ENCODE measurements at places on chromosomes 2 and 18. TPM values are rescaled to one million over a fixed set of nuclear protein-coding genes. Genes with fewer than 3 reads are reported as not detected.

DNA sequence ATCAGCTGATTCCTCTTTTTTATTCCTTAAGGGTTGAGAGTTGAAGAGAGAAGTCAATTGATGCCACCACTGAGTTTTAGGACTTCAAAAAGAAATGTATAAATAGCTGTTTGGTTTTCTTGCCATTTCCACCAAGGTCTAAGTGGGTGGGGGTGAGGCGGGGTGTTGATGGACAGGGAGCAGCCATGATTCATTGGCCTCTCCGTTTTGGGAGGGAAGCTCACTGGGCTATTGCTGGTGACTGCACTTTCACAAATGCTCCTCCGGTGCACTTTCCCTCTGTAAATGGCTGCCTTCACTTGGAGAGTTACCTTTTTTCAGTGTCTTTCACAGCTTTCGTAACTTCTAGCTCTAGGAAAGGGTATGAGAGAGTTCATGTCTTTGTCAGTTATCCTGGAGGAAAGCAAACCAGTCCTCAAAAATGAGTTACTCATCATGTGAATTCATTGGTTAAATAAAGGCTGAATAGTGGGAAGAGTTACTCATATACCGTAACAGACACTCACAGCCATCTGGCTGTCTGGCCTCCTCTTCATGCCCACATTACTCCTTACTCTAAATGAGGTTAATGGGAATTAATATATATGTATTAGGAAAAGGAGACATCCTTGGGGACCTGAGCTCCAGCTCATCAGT is 17.4 kb upstream of the CTAGE1 start:
- no peak for DNase-seq
- H3K36me3 ChIP-seq = no peaks in the 10 kb centered on the region
- no peak overlapping the region for H3K4me3 ChIP-seq
- no peaks in the 10 kb centered on the region for H3K27me3 ChIP-seq

DNA sequence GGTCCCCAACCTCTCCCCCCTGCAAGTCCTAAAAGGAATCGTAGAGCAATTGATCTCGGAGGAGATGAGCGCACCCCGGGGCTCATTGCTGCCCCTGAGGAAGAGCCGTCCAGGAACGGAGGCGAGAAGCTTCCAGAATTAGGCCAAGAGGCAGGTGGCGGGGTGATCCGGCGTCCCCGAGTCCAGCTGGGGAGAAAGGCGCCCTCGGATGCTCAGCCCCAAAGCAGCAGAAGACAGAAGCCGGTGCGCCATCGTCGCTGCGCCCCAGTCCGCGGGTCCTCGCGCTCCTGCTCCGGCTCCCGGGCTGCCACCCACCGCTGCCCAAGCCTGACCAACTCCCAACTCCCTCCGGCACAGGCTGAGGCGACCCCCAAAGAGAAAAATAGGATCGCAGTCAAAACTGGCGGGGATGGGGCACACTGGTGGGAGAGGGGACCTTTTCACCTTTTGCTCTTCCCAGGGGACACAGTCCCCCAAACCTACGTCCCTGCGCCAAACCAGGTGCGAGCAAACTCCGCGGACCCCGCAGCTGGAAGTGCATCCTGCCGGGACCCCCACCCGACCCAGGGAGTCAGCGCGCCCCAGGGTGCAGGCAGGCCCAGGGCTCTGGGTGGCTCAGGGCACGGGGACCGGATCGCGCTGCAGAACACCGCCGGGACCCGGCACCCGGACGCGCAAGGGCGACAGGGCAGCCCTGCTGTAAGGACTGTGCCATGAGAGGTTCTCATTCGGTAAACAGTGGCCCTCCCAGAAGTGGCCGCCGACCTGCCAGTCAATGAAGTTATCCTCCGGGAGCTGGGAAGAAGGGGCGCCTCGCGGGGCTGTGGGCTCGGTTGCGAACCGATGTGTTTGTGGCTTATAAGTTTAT is 8.4 kb upstream of the MEIS1 start:
- H3K4me1 ChIP-seq = no peaks in the 10 kb centered on the region
- no peak overlapping the region for H3K4me3 ChIP-seq
- H3K27ac ChIP-seq = no peak overlapping the region
- no peak for DNase-seq
- no peaks in the 10 kb centered on the region for H3K36me3 ChIP-seq
- H3K27me3 ChIP-seq = peaks cover 48% of the 10 kb centered on the region

DNA sequence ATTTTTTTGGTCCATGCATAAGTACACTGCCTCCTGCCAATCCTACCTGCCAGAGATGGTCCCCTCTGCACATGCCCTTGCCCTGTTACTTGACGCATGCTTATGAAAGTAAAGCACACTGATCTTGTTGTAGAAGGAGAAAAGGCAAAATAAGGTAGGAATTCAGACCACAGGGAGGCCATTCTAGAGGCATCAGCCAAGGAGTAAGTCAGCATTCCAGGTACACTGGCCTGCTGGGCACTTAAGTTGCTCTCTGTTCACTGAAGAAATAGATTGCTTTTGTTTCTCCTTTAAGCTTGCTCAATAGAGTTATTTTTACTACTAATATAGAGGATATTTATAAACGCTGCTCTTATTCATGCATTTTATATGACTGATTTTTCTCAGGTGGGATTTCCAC is 604.4 kb downstream of the TDRD15 start:
- no peaks in the 10 kb centered on the region for H3K4me1 ChIP-seq
- no peaks in the 10 kb centered on the region for H3K27me3 ChIP-seq
- H3K36me3 ChIP-seq = no peaks in the 10 kb centered on the region
- no peak overlapping the region for H3K4me3 ChIP-seq
- DNase-seq = no peak

The ZAP70 gene
- 167 TPM for total RNA-seq

The CETN1 gene
- not detected for total RNA-seq

The TAF1B gene
- total RNA-seq = 24.8 TPM
